NCI-H524 treated with DMSO at 0.1 percent for 48 hours (cell line): ENCODE measurements at places on chromosomes 7 and 10.

DNA sequence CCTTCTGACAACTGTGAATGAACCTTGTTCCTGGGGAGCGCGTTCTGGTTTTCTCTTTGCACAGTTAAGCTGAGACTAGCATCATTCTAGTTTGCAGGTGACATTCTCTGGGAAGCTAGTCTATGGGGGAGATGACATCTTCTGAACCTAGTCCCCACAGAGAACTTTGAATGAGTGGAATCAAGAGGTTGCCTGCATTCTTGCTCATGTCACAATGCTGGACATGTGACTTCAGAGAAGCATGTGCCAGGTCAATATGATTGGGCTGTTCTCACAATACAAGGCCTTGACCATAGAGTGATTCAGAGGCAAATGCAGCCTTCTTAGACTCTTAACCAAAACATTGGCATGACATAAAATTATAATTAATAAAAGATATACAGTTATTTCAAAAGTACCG is 22.1 kb downstream of the KLLN start:
- no peak for DNase-seq

DNA sequence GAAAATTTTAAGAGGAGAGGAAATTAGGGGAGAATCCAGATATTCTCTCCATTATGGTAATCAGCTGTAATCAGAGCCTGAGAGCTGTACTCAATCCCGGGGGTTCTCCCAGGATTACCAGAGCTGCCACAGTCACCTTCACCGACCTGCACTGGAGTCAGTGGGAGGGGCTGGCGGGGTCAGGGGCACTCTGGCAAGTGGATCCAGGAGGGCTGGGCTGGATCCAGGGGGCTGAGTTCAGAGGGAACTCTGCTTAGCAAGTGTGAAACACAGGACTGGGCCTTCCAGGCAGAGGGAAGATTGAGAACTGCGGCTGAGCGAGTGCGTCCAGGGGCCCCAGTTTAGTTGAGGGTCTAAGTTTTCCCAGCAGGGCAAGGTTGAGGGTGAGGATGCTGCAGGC is 89.2 kb downstream of the BMS1 start:
- no peak for DNase-seq

DNA sequence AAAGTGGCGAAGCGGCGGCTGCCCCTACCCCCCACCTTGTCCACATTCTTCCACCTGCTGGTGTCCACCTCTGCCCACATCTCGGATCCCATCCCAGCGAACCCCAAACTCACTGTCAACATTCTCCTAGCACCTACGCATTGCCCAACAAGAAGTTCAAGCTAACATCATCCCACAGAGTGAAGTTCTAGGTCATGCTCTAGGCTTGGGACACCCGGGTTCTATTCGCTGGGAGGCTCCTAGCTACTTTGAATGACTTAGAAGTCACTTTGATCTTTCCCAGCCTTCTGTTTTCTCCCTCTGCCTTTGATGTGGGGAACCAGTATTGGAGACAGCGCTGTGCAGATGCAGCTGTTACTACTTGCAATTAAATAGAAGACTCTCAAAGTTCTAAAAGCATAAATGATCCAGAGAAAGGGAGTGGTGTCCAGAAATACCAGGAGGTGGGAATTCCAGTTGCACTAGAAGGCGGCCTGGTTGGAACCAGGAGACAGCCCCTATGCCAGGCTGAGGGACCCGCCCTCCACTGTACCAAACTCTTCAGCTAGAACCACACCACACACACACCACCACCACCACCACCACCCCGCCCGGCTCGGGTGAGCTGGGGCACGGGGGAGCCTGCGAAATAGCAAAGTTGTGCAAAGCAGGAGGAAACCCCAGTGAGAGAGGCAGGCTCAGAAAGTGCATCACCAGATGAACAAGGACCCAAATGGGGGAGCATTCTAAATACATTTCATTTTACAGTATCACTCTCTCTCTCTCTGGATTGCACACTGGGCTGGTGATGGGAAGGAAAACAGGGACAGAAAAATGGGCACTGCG is 5.5 kb upstream of the VGF start:
- no peak for DNase-seq

DNA sequence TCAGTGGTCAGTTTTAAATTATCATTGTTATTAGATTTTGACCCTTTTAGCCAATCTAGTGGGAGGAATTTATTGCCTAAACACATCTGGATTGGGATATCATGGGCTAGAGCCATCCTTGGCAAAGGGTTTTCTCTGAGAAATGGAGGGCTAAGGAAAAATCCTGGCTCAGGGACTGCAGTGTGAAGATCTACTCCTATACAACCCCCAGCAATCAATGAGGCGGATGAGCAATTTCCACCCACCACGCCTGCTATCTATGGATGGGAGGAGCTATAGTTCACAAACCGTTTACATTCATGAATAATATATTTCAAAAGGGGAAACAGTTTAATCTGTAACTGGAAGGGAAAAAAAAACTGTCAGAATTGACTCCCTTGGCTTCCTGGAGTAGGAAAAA is 2.7 kb downstream of the CAV1 start:
- no peak for DNase-seq

DNA sequence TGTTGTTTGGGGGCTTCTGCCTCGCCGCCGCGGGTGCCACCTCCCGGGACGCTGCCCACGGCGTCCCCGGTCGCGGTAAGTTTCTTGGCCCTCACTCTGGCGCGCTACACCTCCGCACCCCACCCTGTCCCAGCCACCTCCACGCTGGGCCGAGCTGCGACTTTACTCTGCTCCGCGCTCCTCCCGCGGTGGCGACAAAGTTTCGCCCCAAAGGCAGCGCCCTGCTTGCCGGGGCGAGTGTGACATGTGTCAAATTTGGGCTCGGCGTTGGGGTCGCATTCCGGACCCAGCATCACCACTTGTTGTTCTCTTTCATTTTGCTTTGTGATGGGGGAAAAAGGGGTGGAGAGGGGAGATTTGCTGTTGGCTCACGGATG is 167.7 kb upstream of the PPP1R3A start:
- DNase-seq, result no peak

DNA sequence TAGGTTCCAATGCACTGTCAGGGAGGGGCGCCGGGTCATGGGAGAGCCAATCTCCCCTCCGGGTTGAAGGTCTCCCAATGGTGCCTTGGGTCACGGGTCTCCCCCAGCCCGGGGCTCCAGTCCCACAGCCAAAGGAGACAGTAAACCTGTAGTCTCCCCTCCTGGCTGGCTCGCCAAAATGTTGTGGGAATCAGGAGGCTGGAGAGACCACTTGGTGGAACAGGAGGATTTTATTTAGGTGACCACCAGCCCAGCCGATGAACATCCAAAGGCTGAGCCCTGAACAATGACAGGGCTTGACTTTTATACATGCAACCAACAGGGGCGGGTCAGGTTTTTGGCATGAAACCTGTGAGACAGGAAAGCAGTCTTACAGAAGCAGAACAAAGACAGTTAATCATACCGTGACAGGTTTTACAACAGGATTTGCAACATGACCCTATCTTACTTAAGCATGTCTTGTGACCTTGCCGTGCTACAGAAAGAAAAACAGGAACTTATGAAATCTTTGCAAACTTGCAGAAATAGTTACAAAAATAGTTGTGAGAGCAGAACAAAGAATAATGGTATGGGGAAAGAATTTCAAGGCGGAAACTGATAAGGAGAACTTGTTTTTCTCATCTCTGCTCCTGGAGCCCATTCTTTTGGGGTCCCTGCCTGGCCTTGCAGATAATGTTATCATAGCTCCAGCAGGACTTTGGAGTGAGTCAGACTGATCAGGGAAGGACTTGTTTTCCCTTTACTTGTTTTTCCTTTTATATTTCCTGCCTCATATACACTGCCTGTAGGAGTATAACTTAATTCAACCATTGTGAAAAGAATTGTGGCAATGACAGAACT is 7.1 kb downstream of the ERV3-1 start:
- no peak for DNase-seq

- no peak for DNase-seq
Measured at GRCh38 chr10:125093199-125093973, 67.0 kb downstream of the CTBP2 start.

DNA sequence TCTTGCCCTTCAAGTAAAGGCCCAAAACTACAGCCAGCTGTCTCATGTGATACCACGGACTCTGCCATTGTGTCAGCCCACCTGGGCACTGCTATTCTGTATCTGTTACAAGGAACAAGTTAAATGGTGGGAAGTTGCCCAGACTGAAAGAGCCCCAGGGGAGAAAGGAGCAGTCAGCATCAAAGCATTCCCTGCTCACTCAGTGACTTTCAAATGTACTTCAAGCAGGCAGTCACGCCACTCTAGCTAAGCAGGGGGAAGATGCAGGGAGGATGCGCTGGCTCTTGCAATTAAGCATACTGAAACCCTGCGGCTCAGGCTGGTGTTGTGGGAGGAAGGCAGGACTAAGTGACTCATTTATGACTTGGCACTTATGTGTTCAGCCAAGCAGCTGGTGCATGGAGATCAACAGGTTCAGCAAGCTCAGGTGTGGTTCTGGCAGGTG is 1249.6 kb downstream of the TYW1 start:
- no peak for DNase-seq

GRCh38 chr10:124619195-124619594 is 125.0 kb downstream of the FAM53B start:
- no peak for DNase-seq

DNA sequence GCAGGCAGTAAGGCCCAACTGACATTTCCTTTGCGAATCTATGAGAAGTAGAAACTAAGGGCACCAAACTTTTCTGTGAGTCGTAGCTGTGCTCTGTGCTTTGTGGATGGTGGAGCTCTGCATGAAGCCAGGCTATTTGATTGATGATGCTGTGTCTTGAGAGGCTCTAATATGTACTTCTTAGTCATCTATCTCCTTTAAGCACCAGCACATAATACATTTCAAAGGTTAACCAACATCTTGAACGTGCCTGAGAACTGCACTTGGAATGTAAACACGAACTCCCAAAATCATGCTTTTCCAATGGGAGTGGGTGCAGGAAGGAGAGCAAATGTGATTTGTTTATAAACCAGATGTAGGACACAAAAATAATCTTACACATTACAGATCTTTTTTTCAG is 411.6 kb downstream of the PARD3 start:
- no peak for DNase-seq

DNA sequence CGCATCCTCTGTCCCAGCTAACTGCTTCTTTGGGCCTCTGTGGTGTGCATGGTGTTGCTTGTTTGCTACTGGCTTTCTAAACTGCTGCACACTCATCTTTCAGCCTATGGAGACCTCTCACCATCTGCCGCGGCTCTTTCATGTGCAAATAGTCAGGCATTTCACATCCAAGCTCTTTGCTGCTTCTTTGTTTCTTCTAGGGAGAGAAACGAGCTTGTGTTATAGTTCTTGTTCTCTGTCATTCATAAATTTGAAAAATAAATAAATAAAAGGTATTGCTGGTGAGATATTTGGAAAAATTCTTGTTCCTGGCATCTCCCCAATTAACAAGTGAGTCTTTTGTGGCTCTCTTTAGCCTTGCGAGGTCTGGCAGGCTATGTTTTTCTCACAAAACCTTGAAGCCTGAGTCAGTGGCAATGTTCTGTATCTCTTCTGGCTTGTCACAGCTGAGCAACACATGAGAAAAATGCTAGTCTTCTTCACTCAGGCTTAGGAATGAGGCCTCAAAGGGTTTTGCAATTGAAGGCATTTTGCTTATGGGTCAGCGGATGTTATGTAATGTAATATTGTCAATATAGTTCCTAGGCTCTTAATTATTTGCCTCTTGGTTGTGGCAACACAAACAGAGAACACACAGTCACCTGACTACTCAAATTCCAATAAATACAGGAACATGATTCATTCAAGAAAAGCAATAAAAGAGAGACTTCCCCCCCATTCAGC is 274.0 kb downstream of the FRMD4A start:
- no peak for DNase-seq

GRCh38 chr7:22819476-22819875 is 3.2 kb downstream of the TOMM7 start:
- no peak for DNase-seq
